GM06990 (cell line): ENCODE measurements at places on chromosomes 13 and 19.

- DNase-seq, result no peak
These were observed 6.7 kb downstream of the CD209 start for GRCh38 chr19:7740682-7741054.

DNA sequence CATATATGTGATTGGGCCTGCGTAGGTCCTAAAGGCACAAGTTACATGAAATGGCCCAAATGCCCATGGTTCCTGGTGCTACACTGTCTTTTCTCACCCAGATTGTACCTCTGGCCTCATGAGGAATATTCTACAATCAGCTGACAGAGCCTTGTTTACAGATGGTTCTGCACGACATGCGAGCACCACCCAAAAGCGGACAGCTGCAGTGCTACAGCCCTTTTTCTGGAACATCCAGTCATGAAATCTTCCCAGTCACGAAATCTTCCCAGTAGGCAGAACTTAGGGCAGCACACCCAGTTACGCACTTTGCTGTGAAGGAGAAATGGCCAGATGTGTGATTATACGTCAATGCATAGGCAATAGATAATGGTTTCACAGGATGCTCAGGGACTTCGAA is 7.7 kb upstream of the ELF1 start:
- DNase-seq, result no peak

DNA sequence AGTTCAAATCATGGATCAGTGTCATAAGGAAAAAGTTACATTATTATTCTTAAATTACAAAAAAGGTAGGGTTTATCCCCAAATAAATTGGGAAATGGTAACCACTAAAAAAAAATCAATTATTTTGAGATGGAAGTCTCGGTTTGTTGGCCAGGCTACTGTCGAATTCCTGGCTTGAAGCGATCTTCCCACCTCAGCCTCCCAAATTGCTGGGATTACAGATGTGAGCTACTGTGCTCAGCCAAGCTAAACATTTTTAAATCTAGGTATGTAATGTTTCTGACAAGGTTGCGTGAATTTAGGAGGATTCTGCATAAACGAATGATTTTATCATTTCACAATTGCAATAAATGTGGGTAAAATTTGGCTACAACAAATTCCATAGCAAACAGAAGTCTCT is 2.0 kb downstream of the NAA16 start:
- no peak for DNase-seq

DNA sequence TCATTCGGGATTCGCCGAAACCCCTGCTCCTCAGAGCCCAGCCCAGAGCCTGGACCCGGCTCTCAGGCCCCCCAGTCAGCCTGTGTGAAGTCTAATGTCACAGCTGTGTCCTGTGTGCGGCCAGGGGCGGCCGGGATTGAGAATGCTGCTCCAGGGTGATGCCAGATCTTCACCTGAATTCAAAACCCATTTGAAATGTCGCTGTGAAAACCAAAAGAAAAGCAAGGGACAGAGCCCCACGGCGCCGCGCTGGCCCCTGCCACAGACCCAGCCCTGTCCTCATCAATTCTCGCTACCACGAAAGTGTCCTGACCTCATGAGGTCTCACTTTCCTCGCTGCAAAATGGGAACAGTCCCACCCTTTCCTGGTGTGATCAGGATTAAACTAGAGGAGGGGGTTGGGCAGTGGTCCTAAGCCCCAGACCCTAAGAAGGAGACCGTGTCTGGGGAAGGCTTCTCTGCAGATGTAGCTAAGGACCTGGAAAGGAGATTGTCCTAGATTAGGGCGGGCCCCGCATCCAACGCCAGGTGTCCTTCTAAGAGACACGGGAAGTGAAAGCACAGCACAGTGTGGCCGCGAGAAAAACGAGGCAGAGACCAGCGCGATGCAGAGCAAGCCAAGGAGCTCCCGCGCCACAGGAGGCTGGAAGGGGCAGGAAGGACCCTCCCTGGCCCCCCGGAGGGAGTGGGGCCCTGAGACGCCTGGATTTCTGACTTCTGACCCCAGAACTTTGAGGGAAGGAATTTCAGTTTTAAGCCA is 34.0 kb upstream of the SPACA7 start:
- no peak for DNase-seq

GRCh38 chr19:5990289-5990797 is 12.4 kb upstream of the RANBP3 start:
- DNase-seq, result no peak

- peak; percentile 84 for DNase-seq
These were observed 478 bp downstream of the LMO7 start for GRCh38 chr13:75636436-75637180.

GRCh38 chr13:97521726-97522125 is 87.8 kb downstream of the RAP2A start:
- DNase-seq, result no peak

GRCh38 chr13:24224232-24224680 is 63.7 kb downstream of the SPATA13 start:
- no peak for DNase-seq

GRCh38 chr19:52692431-52693008 is 42.3 kb downstream of the ZNF611 start:
- peak; percentile 22 for DNase-seq

DNA sequence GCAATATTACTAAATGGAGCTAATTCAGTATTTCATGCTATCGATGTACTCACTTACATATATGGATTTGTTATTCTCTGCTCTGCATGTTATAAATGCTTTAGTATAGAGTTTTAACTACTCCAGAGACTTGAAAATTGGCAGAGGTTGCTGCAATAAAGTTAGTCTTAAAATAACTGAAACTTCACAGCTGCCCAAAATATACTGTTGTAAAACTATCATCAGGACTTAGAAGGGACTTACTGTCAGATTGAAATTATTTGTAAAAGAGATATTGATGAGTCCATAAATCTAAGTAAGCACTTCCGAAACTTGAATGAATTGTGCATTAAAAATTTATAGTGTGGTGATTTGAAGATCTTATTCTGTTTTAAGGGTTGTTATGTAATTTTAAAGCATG is 1178.2 kb upstream of the PCDH20 start:
- DNase-seq, result no peak

DNA sequence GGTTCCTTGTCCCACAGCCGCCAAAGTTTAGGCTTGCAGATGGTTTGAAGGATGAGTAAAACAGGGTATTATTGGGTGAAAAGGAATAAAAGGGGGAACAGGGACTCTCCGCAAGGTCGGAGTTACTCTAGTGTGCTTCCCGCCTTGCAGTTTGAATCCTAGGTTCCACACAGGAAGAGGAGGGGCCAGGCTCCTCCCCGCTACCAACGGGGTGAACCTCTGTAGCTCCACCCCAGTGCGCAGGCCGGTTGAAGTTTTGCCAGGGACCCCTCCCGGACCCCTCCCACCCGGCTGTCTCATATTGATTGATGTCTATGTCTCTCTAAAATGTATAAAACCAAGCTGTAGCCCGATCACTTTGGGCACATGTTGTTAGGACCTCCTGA is 11.6 kb upstream of the GTF2F2 start:
- DNase-seq, result peak; percentile 6

DNA sequence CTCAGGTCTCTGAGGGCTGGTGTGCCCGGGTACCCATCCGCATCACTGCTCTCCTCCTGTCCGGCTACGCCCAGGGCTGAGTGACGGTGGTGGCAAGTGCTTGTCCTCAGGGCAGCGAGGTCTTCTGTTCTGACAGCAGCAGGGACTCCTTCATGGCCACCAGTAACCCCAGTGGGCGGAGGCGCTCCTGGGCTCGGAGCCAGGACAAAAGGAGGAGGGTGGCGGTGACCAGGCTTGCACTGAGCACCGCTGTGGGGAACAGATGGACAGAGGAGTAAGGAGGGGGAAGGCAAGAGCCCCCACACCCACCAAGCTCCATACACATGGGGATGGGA is 5.8 kb downstream of the CD320 start:
- DNase-seq, result no peak

- DNase-seq, result no peak
These were observed 684.7 kb upstream of the SLITRK5 start for GRCh38 chr13:86986448-86986847.

- peak; percentile 80 for DNase-seq
These were observed 102.6 kb upstream of the MYCBP2 start for GRCh38 chr13:77429320-77430142.

- no peak for DNase-seq
These were observed 173.7 kb downstream of the TBC1D4 start for GRCh38 chr13:75308222-75308621.

- no peak for DNase-seq
These were observed 78.5 kb upstream of the MCF2L start for GRCh38 chr13:112890316-112891145.

GRCh38 chr13:41611385-41611784 is 154.0 kb downstream of the RGCC start:
- DNase-seq, result no peak

DNA sequence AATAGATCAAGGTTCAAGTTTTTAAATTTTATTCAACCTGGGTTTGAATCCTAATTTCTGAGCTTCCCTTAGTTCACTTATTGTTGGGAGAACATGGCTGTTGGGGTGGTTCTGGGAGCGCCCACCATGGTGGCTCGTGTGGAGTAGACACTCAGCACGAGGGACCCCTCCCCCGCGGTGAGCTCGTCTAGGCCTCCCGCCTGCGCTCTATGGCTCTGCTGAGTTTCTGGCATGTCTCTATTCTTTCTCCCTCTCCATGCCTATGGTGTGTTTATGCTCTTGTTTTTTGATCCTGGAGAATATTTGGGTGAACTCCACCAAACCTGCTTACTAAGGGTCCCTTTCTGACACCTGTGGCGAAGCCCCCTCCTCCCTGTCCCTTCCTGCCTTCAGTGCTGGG is 1.6 kb upstream of the EPN1 start:
- no peak for DNase-seq

DNA sequence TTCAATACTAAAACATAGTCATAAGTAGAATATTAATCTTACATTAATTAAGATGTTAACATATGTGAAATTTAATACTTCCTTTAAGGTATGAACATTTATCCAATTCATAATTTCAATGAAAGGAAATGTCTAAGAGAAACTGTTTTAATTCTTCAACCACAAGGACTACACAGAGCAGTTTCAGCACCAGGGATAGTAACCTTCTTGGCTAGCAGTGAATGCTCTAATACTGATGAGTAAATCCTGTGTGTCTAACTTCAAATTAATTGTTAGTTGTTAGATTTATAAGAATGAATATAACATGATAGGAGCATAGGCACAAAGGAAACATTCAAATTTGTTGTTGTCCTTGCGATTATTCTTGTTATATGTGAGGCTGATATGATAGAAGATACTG is 15.6 kb upstream of the NBEA start:
- no peak for DNase-seq

DNA sequence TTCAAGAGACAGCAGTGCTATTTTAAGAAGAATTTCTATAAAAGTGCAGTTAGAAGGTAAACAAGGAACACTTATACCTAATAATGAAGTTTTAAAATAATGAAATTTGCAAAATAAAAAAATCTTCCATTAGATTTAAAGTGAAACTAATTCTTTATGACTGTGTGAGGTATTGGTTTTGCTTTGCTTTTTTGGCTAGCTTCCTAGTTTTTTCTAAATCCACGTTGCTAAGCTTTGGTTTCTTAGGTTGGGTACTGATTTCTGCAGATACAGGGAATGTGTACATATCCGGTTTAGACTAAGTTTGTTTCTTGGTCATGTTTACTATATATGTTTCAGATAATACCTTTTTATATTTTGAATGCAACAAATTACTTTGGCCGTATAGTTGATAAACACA is 59.8 kb downstream of the SLC7A9 start:
- no peak for DNase-seq

DNA sequence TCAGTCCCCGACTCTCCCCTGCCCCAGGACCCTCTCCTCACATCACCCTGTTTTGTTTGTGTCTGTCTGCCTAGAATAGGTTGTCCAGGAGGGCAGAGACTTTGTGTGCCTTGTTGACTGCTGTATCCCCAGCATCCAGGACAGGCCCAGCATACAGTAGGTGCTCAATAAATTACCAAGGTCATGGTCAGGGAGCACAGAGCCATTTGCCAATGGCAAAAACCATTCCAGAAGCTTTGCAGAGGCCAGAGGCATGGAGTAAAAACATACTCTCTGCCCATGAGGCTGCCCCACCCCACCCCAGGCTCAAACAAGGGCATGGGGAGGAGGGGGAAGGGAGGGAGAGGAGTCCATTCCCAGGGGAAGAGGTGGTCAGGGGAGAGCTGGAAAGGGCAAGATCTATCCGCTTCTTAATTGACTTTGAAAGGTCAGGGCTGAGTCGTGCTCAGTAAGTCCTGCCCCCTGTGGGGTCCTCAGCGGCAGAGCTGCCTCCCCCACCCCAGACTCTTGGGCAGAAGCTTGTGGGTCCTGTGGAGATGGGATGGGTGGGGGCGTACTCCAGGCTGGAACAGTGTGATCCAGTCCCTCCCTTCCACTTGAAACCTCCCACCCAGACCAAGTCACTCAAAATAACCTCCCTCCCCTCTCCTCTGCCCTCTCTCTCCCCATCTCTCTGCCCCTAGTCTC is 4.4 kb downstream of the GPR4 start:
- no peak for DNase-seq

DNA sequence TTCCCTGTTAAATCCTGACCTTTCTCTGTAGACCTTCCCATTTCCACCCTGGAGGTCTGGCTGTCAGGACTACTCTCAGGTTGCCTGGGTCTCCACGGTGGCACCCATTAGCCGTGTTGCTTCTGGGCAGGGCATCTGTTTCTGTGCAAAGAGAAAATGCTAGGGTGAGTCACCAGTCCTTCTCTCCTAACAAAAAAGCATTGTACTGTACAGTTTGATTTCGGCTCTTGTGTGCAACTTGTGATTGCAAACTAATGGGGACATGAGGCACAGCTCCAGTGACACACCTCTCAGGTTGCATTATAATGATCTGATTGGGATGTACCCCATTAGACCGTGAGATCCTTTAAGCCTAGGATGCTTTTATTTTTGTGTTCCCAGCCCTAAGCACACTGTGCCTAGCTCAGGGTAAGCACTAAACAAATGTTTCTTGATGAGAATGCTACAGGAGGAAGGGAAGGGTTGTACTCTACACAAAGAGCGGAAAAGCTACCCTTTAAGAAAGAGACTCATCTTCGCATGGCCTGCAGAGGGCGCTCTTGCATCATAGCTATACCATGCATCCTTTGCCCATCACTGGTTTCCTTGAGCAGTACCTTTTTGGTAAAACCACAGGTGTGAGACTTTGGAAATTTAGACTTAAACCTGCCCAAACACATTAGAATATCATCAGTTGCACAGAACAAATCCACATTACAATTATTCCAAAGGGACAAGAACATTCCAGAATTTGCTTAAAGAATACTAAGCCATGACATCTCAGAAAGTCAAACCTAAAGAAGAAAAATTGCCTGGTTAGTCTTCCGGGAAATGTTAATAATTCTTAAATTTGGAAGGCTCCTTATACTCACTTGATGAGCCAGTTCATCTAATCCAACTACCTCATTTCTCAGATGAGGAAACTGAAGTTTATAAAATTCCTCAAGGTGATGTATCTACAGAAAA is 20.3 kb upstream of the TRIM13 start:
- DNase-seq, result no peak

- peak; percentile 83 for DNase-seq
These were observed 11.5 kb downstream of the S1PR2 start for GRCh38 chr19:10219678-10220077.
